ENCODE measurements at places on chromosomes 4 and X.

DNA sequence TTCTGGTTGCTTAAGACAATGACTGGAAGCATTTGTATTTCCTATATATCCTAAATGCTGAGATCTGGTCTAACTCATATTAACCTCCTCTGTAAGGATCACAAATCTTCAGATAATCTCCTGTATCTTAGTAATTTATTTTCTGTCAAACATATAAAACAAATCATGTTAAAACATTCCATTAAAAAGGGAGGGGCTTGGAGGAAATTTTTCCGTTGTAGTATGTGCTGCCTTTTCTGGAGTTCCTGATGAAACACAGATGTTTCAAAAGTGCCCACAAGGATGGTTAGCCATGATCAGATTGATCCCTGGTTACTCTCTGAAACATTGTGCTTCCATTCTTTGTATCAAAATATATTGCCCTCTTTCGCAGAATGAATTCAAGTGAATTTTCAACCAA, 182.1 kb downstream of the TENM3 start:
- DNase-seq = no peak

- DNase-seq = no peak
Measured at GRCh38 chr4:8275548-8275910, 6.0 kb downstream of the HTRA3 start.

DNA sequence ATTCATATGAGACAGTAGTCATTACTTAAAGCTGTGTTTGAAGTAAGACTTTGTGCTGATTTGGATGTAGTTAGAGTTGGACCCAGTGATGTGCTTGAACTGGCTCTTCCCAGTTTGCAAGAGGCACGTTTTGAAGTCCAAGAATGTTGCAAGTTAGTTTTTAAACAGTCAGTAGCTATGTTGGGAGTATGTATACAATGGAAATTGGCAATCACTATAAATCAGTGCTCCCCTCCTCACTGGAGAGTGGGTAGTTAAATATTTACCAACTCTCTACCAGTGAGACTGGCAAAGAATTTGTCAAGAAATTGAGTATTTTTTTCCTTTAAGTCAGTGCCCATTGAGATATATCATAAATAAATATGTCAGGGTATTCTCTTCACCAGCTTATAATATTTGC, 191.9 kb upstream of the SPRY1 start:
- DNase-seq = no peak

- DNase-seq = peak; percentile 84
Measured at GRCh38 chrX:11757719-11758399, at the start of gene MSL3. TSS of gene MSL3 (plus strand) at chrX:11758237. CDS start at chrX:11758264, 27 bp downstream.

GRCh38 chr4:130249002-130249401, 1153.0 kb downstream of the C4orf33 start:
- DNase-seq = no peak

GRCh38 chrX:119887721-119888425, 7.8 kb upstream of the AKAP14 start:
- DNase-seq = peak; percentile 63

DNA sequence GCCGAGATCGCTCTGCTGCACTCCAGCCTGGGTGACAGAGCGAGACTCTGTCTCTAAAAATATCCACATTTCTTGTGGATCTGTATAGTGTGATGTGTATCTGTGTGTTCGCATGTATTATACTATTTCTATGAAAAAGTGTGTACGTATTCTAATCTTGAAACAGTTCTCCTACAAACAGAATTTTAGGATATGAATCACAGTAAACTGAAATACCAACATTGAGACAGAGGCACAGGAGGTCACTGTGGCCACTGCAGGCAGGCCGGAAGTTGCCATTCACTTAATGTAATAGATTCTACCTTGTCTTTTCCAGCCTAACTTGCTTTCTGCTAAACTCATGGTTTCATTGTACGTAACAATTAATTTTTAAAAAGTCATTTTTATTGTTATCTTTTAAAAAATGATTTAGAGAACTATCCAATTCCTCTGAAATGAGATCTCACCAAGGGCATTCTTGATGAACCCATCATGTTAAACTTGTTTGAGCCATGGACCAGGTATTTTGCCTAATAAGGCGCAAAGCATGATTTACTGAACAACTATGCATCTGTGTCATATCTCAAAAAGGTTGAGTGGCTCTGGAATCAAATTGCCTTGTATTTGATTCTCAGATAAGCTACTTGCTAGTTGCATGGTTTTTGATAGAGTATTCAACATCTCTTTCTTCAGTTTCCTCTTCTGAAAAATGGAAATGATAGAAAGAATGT, 154.9 kb upstream of the GYPA start:
- no peak for DNase-seq

GRCh38 chr4:112753333-112753732, 116.4 kb downstream of the LARP7 start:
- DNase-seq = no peak

GRCh38 chrX:14819769-14820168, 53.1 kb downstream of the FANCB start:
- DNase-seq = no peak

DNA sequence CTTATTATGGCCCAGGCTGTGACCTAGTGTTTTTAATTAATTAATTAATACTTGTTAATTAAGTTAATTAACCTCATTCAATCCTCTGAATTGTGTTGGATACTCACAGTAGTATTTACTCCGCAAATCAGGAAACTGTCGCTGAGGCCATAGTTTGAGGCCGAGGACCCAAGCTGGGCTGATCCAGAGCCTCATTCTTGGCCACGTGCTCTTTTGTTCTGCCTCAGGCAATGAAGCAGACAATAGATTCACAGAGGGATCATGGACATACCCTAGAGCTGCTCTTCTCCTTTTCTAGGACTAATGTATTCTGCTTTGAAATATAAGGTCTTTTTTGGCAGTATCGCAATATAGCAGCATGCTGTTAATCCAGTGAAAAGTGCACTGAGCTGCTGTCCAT, 24.0 kb upstream of the SNCA start:
- DNase-seq = no peak

GRCh38 chr4:67659065-67659464, 41.9 kb downstream of the UBA6 start:
- DNase-seq = no peak

Data from GM20000 (cell line).